ENCODE measurements at places on chromosomes 13 and 19.

DNA sequence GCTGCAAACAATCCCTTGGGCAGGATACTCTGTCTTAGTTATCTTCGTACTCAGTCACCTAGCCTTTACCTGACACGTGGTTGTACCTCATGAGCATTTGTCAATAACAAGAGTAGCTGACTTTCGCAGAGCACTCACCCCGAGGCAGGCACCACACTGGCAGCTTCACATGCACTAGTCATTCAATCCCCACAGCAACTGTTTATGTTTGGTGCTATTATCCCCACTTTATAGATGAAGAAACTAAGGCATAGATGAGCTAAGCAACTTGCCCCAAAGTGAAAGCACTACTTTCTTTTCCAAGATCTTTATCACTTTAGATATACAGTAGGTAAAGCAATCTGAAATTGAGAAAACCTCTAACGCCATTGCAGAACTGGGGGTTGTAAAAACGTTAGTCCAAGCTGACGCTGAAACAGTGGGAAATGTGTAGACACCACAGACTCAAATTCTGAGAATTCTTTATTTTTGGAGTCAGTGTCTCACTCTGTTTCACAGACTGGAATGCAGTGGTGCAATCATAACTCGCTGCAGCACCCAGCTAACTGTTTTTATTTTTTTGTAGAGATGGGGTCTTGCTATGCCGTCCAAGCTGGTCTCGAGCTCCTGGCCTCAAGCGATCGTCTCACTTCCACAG lies 446.0 kb downstream of the FOXO1 start:
- no peak for DNase-seq

DNA sequence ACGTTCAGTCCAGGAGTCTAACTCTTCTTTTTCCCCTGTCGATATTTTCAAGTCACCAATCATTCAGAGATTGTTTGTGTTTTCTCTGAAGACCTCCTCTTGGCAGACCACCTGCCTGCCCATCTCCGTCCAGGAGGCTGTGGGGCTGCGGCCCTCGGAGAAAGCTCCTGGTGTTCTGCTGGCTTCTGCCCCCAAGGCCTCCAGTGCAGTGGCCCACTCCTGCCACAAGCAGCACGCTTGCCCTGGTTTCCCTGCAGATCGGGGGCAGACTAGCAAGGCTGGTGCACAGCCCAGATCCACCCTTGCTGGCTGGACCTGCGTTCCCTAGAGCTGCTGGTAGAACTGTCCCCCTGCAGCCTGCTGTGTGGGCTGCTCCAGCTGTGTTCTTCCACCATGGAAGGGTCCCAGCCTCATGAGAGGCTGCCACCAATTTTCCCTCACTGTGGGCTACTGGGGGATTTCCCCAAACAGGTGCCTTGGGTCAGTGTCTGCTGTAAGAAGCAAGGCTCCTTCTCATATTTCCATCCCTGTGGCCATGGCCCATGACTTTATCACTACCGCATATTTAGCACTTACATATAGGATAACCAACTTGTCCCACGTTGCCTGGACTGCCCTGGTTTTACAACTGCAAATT lies 43.6 kb upstream of the SERP2 start:
- no peak for DNase-seq

GRCh38 chr19:681029-682019 lies 5.1 kb downstream of the FSTL3 start:
- no peak for DNase-seq

GRCh38 chr13:79483086-79483706 lies 2.2 kb downstream of the NDFIP2 start:
- no peak for DNase-seq

DNA sequence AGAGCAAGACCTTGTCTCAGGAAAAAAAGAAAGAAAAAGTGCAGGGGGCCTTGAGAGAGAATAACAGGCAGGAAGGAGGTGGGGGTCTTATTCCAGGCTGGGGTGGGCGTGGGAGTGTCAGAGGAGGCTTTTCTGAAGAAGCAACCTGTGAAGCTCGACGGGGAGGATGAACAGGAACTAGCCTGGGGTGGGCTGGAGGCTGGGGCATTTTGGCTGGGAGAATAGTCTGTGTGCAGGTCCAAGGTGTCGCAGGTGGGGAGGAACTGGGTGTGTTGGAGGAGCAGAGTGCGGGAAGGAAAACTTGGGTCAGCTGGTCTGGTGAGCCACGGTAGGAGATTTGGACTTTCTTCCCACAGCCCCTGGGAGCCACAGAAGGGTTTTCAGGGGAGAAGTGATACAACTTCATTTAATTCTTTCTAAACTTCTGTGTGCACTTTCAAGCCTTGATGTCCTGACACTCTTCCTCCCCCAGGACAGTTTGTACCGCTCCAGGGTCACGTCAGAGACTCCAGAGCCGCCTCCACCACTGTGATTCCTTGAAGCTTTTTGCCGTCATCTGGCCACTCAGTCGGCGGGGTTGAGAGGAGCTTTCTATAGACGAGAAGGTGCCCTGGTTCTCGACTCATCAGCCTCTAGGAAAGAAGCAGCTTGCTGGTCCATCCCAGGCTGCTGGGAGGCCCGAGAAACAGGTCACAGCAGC lies 138.7 kb downstream of the SIPA1L3 start:
- no peak for DNase-seq

GRCh38 chr19:11397089-11397610 lies 13.0 kb upstream of the EPOR start:
- no peak for DNase-seq

DNA sequence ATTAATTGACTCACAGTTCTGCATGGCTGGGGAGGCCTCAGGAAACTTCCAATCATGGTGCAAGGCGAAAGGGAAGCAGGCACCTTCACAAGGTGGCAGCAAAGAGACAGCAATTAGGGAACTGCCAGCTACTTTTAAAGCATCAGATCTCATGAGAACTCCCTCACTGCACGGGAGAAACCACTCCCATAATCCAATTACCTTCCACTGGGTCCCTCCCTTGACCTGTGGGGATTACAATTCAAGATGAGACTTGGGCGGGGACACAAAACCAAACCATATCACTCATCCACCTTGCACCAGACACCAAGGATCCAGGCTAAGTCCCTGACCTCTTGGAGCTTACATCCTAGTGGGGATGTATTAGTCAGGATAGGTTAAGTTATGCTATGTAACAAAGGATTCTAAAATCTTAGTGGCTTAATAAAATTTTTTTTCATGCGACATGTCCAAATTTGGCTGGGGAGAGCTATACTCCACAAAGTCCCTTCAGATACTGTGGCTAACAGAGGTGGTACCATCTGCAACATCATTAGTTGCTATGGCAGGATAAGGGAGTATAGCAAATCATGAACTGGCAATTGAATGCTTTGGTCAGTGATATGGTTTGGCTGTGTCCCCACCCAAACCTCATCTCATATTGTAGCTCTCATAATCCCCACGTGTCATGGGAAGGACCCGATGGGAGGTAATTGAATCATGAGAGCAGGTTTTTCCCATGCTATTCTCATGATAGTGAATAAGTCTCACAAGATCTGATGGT lies 8.3 kb upstream of the FAM187B start:
- DNase-seq, result peak; percentile 36

DNA sequence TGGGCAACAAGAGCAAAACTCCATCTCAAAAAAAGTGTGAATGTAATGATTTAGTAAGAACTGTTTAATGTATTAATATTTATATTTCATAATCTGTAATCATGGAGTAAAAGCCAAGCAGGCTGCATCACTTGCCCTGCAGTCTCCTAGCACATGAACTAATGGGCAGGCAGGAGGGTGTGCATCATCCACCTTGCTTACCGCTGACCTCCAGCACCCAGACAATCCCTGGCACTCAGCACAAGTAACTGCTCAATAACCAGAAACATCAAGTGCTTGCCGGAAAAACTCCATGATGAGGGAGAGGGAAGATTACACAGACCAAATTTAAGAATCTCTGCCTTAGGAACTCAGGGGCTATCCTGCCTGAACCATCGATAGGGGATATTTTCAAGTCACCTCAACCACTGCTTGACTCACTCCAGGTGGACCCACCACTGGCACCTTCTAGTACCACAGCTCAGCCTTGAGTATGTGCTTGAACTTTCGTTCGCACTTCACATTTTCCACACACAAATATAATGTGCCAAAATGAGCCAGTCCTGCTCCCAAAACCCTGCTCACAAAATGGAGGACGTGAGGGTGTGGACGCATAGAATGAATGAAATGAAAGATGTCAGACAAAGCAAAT lies 18.6 kb downstream of the BRD4 start:
- no peak for DNase-seq

- peak; percentile 82 for DNase-seq
Measured at GRCh38 chr13:109700176-109700575, 86.2 kb downstream of the IRS2 start.

DNA sequence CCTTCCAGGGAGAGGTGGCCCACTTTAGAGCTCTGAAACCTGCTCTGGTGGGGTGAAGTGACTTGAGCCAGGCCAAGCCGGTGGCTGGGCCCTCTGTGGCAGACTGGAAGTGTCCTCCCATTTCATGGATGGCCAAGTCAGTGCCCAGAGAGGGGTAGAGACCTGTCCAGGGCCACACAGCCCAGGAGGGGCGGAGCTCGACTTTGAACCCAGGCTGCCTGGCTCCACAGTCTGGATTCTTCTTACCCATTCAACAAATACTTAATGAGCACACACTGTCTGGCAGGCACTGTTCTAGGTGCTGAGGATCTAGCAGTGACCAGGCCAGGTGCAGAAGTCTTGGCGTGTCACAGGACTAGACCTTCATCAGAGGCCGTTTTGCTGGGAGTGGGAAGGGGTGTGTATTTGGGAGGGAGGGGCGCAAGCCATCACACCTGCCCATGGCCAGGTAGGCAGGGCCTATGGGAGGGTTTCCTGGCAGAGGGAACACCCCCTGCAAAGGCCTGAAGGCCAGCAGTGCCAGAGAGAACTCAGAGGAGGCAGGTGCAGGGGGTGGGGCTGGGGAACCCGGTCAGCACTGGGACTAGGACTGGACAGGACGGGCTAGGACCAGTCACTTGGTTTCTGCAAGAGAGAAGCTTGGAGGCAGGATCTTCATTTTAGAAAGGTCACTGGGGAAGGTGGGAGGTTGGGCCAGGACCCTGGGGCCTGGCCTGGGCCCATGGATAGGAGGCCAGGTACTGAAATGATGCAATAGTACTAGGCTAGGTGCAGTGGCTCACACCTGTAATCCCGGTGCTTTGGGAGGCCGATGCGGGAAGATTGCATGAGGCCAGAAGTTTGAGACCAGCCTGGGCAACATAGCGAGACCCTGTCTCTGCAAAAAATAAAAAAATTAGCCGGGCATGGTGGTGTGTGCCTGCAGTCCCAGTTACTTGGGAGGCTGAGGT lies 31.8 kb downstream of the DNM2 start:
- peak; percentile 12 for DNase-seq

- no peak for DNase-seq
Measured at GRCh38 chr19:53471916-53472315, 4.4 kb downstream of the ZNF813 start.

DNA sequence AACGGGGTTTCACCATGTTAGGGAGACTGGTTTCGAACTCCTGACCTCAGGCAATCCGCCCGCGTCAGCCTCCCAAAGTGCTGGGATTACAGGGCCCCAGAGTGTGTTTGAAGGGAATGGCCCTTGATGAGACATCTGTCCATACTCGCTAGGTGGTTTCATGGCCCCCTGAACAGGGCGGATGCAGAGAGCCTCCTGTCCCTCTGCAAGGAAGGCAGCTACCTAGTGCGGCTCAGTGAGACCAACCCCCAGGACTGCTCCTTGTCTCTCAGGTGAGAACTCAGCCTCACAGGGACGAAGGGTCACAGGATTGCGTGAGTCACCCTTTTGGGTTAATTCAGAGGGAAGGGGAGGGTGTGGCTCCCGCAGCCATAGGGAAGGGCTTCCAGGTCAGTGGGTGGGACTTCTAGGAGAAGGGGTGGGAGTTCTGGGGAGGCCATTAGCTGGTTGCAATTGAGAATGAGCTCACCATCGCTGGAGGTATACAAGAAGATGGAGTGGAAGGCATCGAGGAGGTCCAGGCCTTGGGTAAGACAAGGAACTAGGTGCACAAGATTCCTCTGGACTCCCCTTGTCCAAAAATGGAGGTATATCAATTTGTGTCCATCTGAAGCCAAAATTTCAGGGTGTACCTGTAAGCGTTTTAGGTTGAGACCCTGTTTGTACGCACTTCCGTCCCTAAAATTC lies 9.2 kb downstream of the SHD start:
- DNase-seq, result no peak

DNA sequence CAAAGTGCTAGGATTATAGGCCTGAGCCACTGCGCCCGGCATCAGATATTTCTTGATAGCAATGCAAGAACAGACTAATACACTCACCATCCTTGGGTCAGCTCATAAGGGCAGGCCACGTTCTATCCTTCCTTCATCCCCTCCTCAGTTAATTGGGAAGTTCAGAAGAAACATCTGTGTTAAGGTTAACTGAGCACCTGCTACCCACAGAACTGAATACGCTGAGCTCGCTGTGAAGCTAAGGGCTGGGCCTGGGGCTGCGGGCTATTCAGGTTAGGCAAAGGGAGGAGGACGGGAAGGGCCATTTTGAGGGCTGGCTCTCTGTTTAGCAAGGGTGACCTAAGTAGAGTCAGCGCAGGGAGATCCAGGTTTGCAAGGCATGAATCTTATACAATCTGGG lies 43.0 kb upstream of the UQCRFS1 start:
- no peak for DNase-seq

GRCh38 chr13:90792335-90792734 lies 555.2 kb upstream of the MIR17HG start:
- no peak for DNase-seq

DNA sequence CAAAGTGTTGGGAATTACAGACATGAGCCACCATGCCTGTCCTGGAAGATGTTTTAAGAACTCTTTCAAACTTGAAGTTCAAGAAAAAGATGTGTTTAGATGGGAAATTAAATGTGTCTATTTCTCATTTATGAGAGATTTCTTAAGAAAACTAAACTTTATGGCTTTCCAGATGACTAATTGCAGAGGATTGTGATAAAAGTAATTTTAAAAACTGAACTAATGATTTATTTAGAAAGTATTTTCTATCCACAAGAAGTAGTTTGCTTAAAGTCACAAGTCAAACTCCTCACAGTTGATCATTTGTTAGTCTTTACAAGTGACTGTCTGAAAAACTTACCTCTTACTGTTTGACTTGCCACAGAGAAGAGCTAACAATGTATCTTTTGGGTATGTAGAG lies 89.6 kb upstream of the SPRY2 start:
- no peak for DNase-seq

DNA sequence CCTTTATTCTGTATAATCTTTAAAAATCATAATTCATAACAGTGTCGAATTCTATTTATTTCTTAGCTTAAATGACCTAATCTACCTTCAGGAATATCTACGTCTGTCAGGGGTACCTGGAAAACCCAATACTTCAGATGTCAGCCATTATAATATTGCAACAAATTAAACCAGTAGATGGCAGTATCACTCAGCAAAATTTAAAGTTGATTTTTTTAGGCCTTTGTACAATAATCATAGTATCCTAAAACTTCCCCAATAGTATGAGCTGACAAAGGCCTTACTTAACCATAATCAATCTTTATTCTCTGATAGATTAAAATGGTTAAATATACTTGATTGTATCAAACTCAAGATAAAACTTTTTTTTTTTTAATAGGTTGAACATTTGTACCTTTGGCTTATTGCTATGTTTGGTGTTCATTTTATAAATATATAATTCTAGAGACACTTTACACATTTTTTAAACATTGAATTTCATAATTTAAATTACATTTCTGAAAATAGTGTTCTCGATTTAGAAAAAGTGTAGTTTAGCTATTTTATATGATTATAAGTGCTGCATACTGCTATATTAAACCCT lies 830.2 kb upstream of the SPRY2 start:
- DNase-seq, result peak; percentile 25

Data from DMS53 (cell line).